ENCODE measurements at places on chromosomes 6 and 20. TPM values are rescaled to one million over a fixed set of nuclear protein-coding genes. Genes with fewer than 3 reads are reported as not detected.

The YIPF3 gene
- 26.5 TPM for total RNA-seq

The SCAF8 gene
- total RNA-seq, result 28.7 TPM

The PEX3 gene
- total RNA-seq, result 11.5 TPM

DNA sequence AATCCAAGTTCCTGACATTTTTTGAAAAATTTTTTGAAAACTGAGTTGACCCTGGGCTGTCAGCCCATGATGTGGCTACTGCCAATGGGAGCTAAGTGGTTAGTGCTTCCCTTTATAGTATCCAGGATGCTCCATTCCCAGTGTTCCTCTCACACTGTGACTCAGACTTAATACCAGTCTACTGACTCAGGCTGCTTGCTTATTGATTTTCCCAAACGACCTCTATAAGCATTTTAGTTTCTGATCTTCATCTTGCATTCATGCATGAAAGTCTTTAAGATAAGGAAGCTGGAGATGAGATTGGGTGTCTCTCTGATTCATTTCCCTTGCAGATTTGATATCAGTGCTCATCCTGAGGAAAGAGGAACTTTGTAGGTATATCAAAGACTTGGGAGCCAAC is 560.0 kb downstream of the TBC1D32 start:
- H3K27ac ChIP-seq, result no peak overlapping the region
- no peaks in the 10 kb centered on the region for H3K27me3 ChIP-seq
- no peaks in the 10 kb centered on the region for H3K36me3 ChIP-seq
- DNase-seq, result no peak
- H3K4me3 ChIP-seq, result no peak overlapping the region

GRCh38 chr6:81166770-81167169 is 585.7 kb downstream of the TENT5A start:
- no peaks in the 10 kb centered on the region for H3K36me3 ChIP-seq
- DNase-seq, result no peak
- no peak overlapping the region for H3K27ac ChIP-seq
- H3K27me3 ChIP-seq, result no peaks in the 10 kb centered on the region
- no peak overlapping the region for H3K4me3 ChIP-seq
- no peaks in the 10 kb centered on the region for H3K4me1 ChIP-seq

DNA sequence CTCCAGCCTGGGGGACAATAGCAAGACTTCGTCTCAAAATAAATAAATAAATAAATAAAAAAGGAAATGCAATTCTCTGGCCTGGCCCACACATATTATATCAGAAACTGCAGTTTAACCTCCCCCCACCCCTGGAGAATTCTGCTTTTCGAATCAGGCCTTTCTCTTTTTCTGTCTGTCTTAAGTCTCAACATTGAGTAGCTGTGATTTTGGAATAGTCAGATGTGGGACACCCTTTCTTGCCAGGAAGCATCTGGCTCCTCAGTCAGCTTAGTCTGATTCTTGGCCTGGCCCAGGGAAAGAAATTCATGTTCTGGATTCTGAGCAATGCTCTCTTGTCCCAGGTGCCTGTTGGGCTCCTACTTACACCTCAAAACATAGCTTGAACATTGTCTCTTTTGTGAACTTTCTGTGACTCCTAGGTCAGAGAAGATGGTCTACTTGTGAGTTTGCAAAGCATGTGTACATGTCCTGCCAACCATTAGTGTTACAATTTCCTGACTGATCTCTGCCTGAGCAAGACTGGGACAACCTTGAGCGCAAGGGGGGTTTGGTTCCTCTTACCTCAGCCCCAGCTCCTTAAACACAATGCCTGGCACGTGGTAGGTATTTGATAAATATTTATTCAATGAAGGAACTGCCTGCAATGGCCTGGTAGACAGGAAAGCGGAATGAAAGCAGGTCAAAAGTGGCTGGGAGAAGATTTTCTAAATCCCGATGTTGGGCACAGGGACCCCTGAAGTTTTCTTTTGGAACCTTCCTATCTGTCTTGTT is 23.8 kb upstream of the POU5F1 start:
- no peak overlapping the region for H3K27ac ChIP-seq
- no peaks in the 10 kb centered on the region for H3K27me3 ChIP-seq
- H3K36me3 ChIP-seq, result no peaks in the 10 kb centered on the region
- H3K4me3 ChIP-seq, result no peak overlapping the region

DNA sequence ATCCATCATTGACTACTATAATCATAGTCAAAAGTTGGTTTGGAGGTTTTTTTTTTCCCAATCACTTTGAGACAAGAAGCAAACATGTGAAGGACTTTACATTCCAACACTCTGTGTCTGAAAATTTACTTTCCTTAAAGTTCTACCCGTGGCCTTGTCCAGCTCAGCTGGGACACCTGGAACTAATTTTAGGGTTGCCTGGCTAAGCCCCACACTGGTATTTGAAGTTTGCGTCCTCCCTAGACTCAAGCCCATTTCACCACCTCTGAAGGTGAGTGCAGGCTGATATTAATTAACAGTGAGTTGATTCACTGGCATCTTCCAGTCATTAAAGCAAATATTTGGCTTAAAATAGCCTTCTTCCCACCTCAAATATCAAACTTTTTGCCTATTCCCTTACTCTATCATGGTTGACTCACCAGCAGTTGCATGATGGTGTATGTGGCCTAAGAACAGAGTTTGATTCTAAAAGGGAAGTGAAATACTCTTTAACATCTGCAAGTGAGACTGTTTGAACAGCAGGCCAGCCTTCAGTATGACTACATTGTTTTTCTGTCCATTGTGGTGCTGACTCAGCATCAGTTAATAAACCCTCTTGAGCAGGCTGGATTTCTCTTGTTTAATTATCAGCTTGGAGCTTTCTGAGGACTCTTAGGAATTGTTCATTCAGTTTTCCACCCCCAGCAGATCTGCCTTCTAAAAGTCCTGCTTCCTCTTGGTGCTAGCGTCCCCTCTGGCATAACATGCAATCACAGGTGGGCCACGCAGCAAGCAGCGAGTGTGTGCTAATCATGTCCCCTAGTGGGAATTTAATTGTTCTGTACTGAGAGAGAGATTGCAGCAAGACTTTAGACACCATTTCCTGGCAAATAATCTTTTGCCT is 1.8 kb upstream of the PRDM1 start:
- no peak overlapping the region for H3K4me3 ChIP-seq
- peak overlapping the region; percentile 81 for H3K27ac ChIP-seq
- peak; percentile 67 for DNase-seq
- no peaks in the 10 kb centered on the region for H3K27me3 ChIP-seq
- peaks cover 6% of the 10 kb centered on the region for H3K4me1 ChIP-seq

GRCh38 chr6:1519597-1519996 is 90.1 kb upstream of the FOXC1 start:
- no peaks in the 10 kb centered on the region for H3K4me1 ChIP-seq
- no peak for DNase-seq
- H3K27ac ChIP-seq, result no peak overlapping the region
- H3K36me3 ChIP-seq, result no peaks in the 10 kb centered on the region
- no peaks in the 10 kb centered on the region for H3K27me3 ChIP-seq

- no peak for DNase-seq
- H3K4me1 ChIP-seq, result no peaks in the 10 kb centered on the region
- H3K27me3 ChIP-seq, result no peaks in the 10 kb centered on the region
- no peaks in the 10 kb centered on the region for H3K36me3 ChIP-seq
Observed at GRCh38 chr20:3757268-3757667, 10.3 kb downstream of the ADISSP start.

DNA sequence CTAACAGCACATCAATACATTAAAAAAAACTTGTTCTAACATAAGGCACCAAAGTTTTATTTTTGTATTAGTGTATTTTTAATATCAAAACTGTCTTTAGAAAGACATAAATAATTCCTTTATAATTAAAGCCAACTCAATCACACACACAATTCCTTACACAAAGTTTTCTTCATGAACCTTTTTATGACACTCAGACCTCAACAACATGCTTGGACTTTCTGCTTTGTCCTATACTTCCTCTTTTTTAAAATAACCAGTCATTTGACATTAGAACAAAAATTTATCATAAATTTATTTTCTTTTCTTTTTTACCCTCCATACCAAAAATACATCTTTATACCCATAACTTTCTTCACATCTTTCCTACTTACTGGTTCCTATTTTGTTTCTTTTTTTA is 292.0 kb upstream of the ARID1B start:
- no peaks in the 10 kb centered on the region for H3K4me1 ChIP-seq
- no peaks in the 10 kb centered on the region for H3K27me3 ChIP-seq
- H3K36me3 ChIP-seq, result no peaks in the 10 kb centered on the region
- no peak overlapping the region for H3K4me3 ChIP-seq
- DNase-seq, result no peak
- no peak overlapping the region for H3K27ac ChIP-seq

GRCh38 chr20:40600441-40601219 is 88.4 kb downstream of the MAFB start:
- H3K27me3 ChIP-seq, result no peaks in the 10 kb centered on the region
- no peak overlapping the region for H3K4me3 ChIP-seq
- no peaks in the 10 kb centered on the region for H3K36me3 ChIP-seq
- H3K4me1 ChIP-seq, result no peaks in the 10 kb centered on the region

DNA sequence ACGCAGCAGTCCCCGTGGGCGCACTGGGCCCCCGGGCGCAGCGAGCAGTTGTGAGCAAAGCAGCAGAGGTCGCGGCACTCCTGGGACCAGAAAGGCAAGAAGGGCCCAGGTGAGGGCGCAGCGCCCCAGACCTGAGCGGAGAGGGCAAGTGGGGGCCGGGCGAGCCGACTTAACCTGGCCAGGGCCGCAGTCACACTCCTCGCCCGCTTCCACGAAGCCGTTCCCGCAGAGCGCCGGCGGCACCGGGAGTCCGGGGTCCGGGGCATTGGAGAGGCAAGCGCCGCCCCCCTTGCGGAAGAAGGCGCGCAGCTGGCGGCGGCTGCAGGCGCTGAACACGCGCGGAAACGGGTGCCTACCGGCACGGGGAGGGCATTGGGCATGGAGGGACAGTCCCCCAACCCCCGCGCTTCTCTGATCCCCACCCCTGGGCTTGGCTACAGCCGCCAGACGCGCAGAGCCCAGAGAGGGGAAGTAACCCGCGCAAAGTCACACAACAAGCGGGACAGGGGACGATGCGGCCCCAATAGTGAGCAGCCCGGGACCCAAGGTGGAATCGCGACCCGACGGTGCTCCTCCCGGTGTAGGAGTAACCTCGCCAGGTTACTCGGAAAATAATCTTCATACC is 9.2 kb downstream of the ADAM33 start:
- no peaks in the 10 kb centered on the region for H3K36me3 ChIP-seq
- H3K4me1 ChIP-seq, result peaks cover 11% of the 10 kb centered on the region
- H3K27me3 ChIP-seq, result no peaks in the 10 kb centered on the region
- no peak overlapping the region for H3K27ac ChIP-seq
- H3K4me3 ChIP-seq, result no peak overlapping the region

- H3K4me1 ChIP-seq, result peaks cover 18% of the 10 kb centered on the region
- no peak overlapping the region for H3K4me3 ChIP-seq
- H3K36me3 ChIP-seq, result no peaks in the 10 kb centered on the region
- peak overlapping the region; percentile 31 for H3K27ac ChIP-seq
- H3K27me3 ChIP-seq, result no peaks in the 10 kb centered on the region
Observed at GRCh38 chr20:38129248-38129865, 35.7 kb downstream of the TGM2 start.

DNA sequence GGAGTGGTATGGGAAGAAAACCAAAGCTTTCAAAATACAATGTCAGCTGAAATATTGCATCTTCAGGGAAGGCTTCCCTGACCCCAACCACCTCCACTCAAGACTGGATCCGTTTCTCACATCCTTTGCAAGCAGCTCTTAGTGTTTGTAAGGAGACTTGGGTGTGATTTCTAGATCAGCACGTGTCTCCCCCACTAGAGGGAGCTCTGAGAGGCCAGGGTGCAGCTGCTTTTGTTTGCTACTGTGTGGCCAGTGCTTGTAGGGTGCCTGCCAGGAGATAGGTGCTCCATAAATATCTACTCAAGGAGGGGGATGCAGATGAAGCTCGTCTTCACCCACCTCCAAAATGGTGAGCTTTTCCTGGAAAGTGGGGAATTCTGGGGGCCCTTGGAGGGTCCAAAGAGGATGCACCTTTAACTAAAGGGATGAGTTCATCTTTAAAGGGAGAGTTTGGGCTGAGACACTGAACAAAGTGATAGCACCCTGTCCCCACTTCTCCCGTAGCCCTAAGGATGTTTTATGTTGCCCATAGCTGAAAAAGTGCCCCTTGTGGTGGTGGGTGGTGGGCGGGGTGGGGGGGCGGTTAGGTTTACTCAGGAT is 52.6 kb upstream of the MAFB start:
- no peak overlapping the region for H3K27ac ChIP-seq
- no peaks in the 10 kb centered on the region for H3K27me3 ChIP-seq
- H3K4me3 ChIP-seq, result no peak overlapping the region
- H3K4me1 ChIP-seq, result no peaks in the 10 kb centered on the region
- no peak for DNase-seq
